ENCODE measurements at places on chromosomes 3 and 15. TPM values are rescaled to one million over a fixed set of nuclear protein-coding genes. Genes with fewer than 3 reads are reported as not detected.

CCR2 gene
- not detected for total RNA-seq

VPS13C gene
- total RNA-seq, result 32.3 TPM

GRCh38 chr3:7385635-7386034 lies 524.7 kb downstream of the GRM7 start:
- no peak for DNase-seq

DNA sequence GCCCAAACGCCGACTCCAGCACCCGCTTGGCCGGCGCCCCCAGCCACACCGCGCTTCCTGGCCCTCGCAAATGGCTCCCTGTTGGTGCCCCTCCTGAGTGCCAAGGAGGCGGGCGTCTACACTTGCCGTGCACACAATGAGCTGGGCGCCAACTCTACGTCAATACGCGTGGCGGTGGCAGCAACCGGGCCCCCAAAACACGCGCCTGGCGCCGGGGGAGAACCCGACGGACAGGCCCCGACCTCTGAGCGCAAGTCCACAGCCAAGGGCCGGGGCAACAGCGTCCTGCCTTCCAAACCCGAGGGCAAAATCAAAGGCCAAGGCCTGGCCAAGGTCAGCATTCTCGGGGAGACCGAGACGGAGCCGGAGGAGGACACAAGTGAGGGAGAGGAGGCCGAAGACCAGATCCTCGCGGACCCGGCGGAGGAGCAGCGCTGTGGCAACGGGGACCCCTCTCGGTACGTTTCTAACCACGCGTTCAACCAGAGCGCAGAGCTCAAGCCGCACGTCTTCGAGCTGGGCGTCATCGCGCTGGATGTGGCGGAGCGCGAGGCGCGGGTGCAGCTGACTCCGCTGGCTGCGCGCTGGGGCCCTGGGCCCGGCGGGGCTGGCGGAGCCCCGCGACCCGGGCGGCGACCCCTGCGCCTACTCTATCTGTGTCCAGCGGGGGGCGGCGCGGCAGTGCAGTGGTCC lies 3.5 kb downstream of the ISLR2 start:
- DNase-seq, result no peak

DNA sequence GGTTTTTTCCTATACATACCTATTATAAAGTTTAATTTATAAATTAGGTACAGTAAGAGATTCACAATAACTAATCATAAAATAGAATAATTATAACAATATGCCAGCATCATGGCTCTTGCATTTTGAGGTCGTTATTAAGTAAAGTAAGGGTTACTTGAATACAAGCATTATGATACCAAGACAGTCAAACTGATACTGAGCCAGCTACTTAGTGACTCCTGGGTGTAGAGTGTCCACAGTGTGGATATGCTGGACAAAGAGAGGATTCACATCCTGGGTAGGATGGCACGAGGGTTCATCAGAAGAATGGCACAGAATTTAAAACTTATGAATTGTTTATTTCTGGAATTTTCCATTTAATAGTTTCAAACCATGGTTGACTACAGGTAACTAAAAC lies 157.2 kb upstream of the IL12A start:
- DNase-seq, result no peak

- no peak for DNase-seq
These were observed 110.9 kb upstream of the TPM1 start for GRCh38 chr15:62931650-62932049.

GRCh38 chr3:195466251-195466650 lies 23.4 kb upstream of the ACAP2 start:
- no peak for DNase-seq
